ENCODE measurements at places on chromosomes 12 and 14.

GRCh38 chr12:30064906-30065305 lies 281.2 kb upstream of the TMTC1 start:
- DNase-seq, result no peak

DNA sequence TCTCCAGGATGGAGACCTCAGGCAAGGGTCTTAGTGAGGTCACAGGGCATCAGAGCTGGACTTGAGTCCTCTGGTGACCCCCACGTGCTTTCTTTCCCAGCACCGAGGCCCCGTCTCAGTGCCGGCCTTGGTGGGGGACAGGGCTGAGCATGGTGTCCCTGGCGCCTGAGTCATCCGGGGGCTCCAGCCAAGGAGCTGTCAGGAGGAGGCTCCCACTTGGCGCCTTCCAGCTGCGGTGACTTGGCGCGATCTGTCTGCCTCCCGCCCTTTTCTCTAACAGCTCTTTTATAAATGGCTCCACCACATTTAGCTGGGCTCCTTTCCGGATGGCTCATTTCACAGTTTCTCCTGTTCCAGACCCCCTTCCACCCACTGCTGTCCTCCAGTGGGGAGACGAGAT lies 60.4 kb downstream of the PRMT8 start:
- no peak for DNase-seq

DNA sequence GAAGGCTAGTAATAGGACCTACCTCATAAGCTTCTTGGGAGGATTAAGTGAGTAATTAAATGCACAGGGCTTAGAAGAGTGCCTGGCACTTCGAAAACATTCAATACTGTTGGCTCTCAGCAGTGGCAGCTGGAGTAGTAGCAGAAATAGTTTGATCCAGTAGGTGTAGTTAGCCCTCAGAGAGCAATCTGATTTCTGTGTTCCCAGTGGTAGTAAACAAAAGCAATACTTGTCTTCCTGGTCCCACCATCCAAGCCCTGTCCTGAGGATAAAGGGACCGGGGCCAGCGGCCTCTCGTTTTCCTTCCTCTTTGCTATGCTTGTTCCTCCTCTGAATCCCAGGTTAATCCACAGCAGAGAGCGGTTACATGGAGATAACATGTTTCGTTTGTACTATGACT lies 131.6 kb downstream of the SAMD4A start:
- no peak for DNase-seq

DNA sequence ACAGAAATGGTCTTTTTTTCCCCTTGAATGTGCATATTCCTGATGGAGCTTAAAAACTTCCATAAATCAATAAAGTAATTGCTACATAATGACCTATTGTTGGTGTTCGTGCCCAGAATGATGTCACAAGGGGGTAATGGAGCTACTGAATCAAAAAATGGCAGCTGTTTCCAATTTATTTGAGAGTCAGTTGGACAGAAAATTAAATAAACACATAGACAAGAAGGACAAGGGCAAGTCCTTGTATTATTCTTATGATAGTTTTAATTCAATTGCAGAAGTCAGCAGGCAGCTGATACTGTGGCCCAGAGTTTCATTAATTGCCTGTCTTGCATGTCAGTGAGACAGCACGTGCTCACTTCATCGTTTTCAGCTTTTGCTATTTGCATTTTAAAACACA lies 473.5 kb downstream of the ETNK1 start:
- DNase-seq, result no peak

- no peak for DNase-seq
These were observed 10.3 kb upstream of the CD27 start for GRCh38 chr12:6434205-6435140.

DNA sequence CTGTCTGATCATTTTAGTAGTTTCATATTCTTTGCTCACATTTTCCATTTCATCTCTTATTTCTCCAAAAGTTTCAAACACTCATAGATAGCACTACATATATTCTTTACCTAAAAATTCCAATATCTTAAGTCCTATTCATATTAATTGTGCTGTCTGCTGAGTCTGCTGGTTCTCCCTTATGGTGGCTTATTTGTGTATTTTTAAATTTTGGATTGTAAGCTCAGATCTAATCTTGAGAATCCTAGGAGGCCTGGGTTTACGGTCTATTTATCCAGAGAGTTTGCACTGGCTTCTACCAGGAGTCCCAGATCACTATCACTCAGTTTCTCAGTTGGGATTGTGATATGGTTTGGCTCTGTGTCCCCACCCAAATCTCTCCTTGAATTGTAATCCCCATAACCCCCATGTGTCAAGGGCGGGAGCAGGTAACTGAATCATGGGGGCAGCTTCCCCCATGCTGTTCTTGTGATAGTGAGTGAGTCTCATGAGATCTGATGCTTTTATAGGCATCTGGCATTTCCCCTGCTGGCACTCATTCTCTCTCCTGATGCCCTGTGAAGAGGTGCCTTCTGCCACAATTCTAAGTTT lies 10.2 kb downstream of the NT5DC3 start:
- no peak for DNase-seq

DNA sequence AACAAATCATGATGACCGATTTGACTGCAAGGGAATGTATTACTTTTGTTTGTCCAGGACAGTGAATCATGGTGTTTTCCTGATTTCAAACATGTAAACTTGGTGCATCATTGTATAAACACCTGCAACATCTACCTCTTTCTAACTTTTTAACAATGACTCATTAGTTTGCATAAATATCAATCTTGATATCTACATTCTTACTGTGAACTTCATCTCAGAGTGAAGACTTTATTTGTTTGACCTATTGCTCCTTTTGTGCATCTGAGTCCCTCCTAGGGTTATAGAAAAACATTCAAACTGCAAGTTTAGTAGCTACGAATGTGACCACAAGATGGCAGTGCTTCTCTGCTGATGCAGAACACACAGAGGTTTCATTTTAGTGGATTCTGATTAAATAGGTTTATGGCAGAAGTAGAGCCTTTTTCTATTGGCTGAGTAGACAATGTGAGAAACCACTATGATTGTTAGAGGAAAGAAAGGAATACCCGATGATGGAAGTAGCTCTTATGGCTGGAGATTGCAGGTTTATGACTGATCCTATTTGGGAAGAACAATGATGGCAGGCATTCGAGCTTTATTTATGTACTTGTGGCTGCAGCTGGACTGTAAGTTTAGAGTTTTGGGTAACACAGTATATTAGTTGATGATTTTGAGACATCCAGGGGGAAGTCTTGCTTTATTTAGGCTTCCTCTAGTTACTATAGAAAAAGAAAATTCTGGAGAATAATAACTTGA lies 244.2 kb upstream of the OR4E1 start:
- peak; percentile 30 for DNase-seq

GRCh38 chr12:68279227-68280054 lies 26.0 kb upstream of the IL22 start:
- DNase-seq, result no peak

DNA sequence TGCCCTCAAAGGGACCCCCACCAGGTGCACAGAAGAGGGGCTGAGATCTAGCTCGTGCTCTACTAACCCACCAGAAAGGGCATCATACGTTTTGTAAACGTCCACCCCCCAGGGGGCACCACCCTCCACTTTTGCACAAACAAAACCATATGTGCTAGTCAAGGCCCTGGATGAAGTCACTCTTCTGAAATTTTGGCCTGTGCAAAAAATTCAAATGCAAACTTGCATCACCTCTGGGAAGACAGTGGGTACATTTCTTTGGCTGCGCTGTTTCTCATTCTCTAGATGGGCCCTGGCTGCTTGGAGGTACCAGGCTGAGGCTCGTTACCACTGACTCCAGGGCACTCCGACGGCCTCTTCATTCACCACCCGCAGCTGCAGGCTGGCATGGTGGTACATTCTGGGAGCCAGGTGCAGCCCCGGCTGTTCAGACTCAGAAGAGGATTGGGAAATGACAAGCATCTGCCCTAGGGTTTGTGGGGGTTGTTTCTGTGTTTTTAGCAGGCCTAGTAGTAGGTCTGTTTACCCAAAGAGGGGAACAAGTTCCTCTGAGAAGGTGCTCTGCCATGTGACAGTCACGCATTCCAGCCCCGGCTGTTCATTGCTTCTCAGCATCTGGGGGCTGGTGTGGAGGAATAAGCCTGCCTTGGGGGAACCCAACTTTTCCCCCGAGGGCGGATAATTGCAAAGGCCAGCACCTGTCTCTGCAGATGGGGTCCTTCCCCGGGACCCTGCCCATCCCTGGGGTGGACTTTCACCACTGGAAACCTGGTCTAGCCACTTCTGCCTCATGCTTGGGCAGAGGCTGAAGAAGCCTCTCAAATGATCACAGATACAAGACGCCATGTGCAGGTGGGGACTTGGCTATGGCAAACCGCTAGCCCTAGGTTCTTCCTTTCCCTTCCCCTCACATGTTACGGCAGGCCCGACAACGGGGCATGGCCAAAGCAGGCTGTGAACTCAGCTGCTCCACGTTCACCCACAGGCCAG lies 147.6 kb downstream of the DPF3 start:
- DNase-seq, result no peak

DNA sequence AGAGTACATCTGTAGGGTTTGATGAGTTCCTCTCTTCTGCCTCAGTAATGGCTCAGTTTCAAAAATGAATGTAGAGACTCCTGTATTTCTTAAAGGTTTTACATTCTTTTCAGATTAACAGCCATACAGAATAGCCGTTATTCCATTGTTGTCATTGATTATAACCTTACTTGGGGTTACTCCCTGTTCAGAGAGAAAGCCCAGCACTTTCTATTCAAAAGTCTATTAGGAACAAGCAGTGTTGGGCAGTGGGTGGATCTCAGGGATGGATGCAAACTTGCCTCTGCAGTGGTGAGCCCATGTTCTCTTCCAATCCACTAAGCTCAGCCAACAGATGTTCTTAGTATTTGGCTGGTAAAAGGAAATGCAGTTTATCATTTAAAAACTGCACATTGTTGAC lies 342.6 kb upstream of the E2F7 start:
- no peak for DNase-seq

DNA sequence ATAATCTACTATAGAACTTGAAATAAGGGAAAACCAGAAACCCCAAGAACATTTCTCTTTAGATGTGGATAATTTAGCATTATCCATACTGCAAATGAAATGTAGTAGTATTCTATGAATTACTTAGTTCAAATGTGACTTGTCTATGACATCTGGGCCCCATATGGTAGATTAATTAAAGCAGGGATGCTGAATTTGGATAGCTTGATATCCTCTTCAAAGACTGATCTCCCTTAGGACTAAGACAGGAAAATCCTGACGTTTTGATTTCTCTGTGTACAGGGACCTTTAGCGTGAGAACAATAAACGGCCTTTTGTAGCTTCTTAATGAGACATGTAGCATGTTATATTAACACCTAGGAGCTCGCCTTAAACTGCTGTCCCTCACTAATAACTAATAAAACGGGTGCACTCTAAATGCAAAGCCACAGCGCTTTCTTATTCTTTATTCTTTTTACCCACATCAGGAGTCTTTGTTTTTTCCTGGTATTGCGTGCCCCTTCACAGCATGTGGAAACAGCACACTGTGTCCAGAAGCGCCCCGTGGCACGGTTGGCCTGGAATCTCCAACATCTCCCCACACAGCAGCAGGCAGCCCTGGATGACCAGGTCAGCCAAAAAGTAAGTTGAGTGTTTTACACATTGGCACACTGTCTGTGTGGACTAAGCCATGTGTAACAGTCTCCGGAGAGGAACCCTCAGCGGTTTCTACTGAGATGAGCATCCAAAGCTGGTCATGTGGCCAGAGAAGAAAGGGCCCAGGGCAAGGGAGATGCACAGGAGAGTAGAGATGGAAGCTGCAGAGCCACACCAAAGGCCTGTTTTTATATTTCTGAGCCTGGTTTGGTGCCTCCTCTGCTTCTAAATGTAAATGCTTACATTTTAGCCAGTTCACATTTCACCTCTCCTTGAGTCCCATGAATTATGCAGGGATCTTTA lies 93.1 kb downstream of the SRGAP1 start:
- no peak for DNase-seq

DNA sequence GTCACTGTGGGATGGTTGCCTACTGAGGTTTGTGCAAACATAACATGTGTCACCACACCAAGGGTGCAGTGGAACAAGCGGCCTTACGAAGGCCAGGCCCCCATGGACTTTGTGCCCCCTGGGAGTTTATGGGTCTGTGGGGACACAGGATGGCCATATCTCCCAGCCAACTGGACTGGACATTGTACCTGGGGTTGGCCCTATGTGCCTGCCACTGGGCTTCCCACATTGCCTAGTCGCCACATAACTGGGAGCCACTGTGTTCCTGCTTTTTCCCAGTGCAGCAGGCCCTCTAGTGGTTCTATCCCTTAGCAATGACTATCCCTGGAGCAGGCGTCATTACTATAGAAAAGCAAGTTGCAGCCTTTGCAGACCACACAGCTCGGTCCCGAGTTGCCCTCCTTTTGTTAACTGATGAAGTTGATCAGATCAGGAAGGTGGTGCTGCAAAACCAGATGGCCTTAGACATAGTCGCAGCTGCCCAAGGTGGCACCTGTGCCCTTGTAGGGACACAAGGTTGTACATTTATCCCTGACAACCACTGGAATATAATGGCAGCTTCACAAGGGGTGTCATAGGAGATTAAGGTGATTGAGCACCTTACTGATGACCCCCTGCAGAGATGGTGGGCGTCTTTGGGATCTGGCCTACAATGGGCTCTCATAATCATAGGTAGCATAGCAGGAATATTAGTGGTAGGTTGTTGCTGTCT lies 15.2 kb upstream of the RNASE12 start:
- no peak for DNase-seq

DNA sequence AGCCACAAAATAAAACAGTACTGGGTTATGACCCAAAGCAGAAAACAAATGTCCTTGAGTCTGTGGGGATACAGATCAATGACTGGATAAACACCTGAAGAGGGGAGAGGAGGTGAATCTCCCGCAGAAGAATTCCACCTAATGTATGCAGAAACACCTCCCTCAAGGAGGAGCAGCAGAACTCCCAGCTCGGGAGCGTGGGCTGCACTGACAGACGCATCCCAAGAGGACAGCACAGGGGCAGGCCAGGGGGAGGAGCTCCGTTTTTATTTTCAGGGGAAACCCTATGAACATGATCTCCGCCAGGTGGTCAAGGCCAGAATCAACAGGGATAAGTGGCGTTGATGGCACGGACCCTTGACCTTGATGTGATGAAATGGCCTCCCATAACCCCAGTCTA lies 41.8 kb upstream of the PPP2R5C start:
- no peak for DNase-seq

- DNase-seq, result no peak
These were observed 77.8 kb downstream of the VWF start for GRCh38 chr12:6046511-6047180.

GRCh38 chr12:104944252-104944651 lies 13.8 kb downstream of the SLC41A2 start:
- DNase-seq, result no peak

DNA sequence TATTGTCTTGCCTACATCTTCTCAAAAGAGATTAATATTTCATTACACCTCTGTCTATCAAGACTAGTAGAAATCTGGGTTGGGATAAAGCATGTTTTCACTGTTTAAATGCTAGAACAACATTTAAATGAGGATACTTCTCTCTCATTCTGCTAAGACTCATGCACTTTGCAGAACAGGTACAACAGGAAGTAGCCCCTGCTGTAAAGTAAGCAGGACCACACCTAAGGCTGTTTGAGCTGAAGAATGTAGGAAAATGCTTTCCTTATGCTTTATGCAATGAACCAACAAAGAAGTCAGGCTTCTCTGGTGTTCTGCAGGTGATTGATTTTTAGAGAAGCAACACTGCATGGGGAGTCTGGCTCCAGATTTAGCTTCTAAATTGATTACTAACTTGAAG lies 89.4 kb downstream of the PAX9 start:
- peak; percentile 31 for DNase-seq

All from LNCaP clone FGC (cell line).